Activated CD4-positive, alpha-beta T cell treated with anti-CD3 and anti-CD28 coated beads, Interleukin-2, amount 10 ng/mL, durations not matched to agents 24 days and 14 days (primary cell): ENCODE measurements at places on chromosomes 1 and 21.
A peak's percentile ranks its signal among the peaks of the same experiment; 100 is the strongest.

GRCh38 chr1:59775480-59775879 is 39.3 kb upstream of the HOOK1 start:
- no peak for DNase-seq

GRCh38 chr1:205827623-205828022 is 14.6 kb upstream of the SLC41A1 start:
- DNase-seq: no peak

DNA sequence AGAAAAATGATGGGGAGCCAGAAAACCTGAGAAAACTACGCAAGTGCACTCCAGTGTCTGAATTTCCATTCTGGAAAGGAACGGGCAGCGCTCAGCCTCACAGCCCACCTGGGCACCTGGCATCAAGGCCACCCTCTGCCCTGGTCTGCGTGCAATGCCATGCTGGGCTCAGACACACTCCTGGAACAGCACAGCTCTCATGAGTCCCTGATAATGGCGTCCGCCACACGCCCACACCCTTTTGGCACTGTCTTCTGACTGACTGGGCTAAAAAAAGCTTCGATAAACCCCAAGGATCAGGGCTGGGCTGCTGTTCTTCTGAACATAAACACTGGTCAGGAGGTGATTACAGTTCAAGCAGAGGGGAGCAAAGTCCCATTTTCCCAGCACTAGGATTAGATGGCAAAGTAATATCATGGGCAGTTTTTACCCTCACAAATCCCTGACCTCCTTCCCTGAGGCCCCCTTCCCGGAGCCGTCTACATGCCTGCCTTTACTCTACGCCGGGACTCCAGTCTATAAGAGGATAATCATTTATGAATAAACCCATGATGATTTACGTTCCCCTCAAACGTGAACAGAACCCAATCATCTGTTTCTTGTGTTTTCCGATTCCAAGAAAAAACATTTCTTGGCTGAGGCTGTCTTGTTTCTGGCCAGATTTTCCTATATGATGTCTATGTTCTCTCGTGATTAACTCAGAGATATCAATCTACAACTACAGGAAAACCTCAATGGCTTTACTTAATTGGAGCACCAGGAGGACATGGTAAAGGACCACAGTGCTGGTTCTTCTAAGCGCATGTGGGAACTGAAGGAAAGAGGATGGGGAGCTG is 22.6 kb downstream of the RCAN1 start:
- no peak for DNase-seq

DNA sequence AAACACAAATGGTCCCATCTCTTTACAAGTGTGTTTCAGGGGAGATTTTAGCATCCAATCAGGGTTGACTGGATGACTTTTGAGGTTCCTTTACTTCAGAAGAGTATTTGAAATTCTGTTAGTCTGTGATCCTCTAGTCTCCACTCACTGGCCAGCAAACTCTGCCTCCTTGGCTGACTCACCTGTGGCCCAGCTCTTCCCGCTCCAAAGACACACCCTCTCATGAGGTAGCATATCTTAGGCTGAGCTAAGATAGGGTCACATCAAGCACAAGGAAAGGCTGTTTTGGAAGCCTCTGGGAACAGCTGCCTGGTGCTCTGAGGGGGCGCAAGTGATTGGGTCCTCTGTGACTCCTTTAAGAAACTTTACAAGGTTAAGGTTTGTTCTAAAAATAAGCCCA is 102.3 kb upstream of the FGGY start:
- no peak for DNase-seq

DNA sequence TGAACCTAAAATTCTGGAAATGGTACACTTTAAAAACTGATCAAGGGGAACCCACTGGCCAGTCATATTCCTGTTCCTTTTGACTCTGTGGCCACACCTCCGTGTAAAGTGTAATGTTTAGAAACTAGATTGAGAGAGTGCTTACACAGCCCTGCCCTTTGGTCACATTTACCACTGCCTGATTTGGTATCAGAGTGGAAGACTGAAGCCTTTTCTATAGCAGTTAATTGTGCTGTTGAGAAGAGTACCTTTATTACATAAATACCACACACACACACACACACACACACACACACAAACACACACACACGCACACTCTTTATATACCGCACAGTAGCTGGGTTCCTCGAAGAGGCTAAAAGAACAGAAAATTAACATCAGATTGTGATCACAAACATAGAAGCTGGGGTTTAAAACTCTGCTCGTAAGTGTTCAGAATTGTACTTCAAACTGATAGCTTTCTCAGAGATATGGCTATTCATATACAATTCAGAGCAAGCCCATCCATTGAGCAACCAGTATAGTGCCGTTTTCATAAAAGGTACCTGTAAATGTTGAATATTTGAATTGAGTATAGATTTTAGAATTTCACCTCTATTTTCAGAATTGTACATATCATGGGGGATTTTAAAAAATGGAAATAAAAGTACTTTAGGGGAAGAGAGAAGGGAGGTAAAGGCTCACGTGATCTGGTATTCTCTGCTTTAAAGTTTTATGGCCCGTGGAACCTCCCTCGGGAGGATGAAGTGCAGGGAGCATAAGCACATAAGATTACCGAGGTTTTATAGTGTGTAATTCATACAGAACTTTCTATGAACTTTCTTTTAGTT is 37.5 kb downstream of the CAMTA1 start:
- DNase-seq: no peak

- no peak for DNase-seq
These were observed 395.9 kb downstream of the MATN1 start for GRCh38 chr1:30327370-30328099.

DNA sequence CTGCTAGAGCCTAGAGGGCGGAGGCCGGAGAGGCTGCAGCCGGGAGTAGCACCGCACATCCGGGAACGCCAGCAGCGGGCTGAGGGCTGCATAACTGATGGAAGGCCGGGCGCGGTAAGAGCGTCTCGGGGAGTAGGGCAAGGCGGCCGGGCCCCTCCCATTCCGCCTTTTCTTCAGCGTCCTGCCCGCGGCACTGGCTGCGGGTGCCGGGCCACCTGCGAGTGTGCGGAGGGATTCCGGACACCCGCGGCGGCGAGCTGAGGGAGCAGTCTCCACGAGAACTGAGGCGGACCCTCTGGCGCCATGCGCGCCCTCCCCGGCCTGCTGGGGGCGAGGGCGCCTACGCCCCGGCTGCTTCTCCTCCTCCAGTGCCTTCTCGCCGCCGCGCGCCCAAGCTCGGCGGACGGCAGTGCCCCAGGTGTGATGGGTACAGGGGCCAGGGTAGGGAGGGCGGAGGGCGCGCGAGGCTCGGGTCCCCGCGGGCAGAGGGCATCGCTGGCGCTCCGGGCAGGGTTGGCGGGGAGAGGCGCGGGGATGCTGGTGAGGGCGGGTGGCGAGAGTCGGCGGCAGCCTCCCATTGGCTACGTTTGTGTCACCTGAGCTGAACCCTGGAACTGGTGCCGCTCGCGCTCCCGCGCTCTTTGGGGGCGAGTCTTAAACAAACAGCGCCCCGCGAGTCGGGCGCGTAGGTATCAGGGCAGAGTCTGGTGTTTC is 334.4 kb downstream of the SRGAP2C start:
- DNase-seq: peak; percentile 95

DNA sequence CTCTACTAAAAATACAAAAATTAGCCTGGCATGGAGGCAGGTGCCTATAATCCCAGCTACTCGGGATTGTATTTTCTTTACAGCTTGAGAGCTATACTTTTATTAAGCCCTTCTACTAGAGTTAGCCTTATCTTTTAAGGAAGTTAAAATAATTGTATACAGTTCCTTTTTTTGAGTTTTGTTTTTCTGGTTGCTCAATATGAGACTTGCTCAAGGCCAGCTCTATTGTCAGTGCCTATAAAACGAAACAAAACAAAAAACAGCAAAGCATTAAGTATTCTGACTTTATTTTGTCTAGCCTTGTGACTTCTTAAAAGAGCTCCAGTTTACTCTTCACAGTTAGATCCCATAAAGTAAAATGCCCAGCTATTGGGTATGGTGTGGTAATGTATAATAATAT is 17.2 kb downstream of the PKN2 start:
- no peak for DNase-seq

- DNase-seq: no peak
These were observed 101.6 kb downstream of the DMRTB1 start for GRCh38 chr1:53560581-53561502.

GRCh38 chr1:183696981-183697380 is 43.9 kb upstream of the APOBEC4 start:
- DNase-seq: no peak

GRCh38 chr21:32412162-32413014 is at the start of gene EVA1C:
EVA1C (plus strand) TSS chr21:32412706; CDS start chr21:32412854, 148 bp downstream.
- DNase-seq: peak; percentile 87
